Cardiac muscle cell (in vitro differentiated cells and primary cell): ENCODE measurements at places on chromosomes 2 and 18. TPM values are rescaled to one million over a fixed set of nuclear protein-coding genes. Genes with fewer than 3 reads are reported as not detected.

The CYTIP gene
- polyA plus RNA-seq, result 0.15 TPM in 1 of 2 replicates, not detected in the other

The RPE gene
- 35.7 and 39.3 TPM in 2 replicates for polyA plus RNA-seq

The TTN gene
- polyA plus RNA-seq, result 1,208 and 1,558 TPM in 2 replicates

The GNLY gene
- not detected in 2 replicates for polyA plus RNA-seq

The FAP gene
- polyA plus RNA-seq, result not detected in 2 replicates

The NT5DC4 gene
- polyA plus RNA-seq, result not detected in 2 replicates

The PLEKHA3 gene
- polyA plus RNA-seq, result 26.6 and 35.5 TPM in 2 replicates

The TDRD15 gene
- not detected in 2 replicates for polyA plus RNA-seq
